ENCODE measurements at places on chromosomes 2 and 18. TPM values are rescaled to one million over a fixed set of nuclear protein-coding genes. Genes with fewer than 3 reads are reported as not detected.

GRCh38 chr2:66679442-66679841 is 244.5 kb downstream of the MEIS1 start:
- DNase-seq: no peak

- peak; percentile 91 for DNase-seq
Measured at GRCh38 chr2:32277674-32278477, at the start of gene YIPF4. Gene YIPF4 (plus strand): TSS chr2:32277904. CDS start chr2:32278156, 252 bp downstream.

GRCh38 chr2:23556929-23557328 is 171.9 kb downstream of the KLHL29 start:
- DNase-seq: no peak

- no peak for DNase-seq
Measured at GRCh38 chr18:62981566-62981965, 266.2 kb downstream of the PHLPP1 start.

GRCh38 chr2:218262631-218263586 is 2.1 kb downstream of the GPBAR1 start:
- DNase-seq: no peak

GRCh38 chr2:68222287-68222686 is 30.0 kb downstream of the PPP3R1 start:
- DNase-seq: no peak

GRCh38 chr2:104641786-104642185 is 212.1 kb upstream of the POU3F3 start:
- no peak for DNase-seq

GRCh38 chr2:30208453-30208852 is 22.9 kb upstream of the LBH start:
- DNase-seq: peak; percentile 76

GRCh38 chr2:131557558-131558321 is 30.1 kb downstream of the CCDC74A start:
- no peak for DNase-seq

DNA sequence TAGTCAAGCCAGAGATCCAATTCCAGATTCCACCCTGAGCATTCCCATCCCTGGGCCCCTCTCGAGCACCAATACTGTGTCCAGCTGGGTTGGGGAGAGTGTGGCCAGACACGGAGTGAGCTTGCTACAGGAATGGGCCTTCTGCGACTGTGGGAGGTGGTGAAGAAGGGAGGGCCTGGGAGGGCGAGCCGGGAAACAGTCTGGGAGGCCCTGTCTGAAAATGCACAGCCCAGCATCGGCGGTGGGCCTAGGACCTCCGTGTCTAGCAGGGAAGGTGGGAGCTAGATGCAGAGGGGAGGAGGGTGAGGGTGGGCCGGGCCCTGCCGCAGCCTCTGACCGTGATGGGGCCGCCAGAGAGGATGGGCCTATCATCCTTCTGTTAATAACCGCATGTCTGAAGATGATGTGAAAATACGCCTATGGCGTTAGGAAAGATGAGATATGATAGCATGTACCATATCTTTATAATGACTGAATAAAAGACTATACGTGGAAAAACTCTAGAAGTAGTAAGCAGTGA is 1.9 kb upstream of the OTOS start:
- DNase-seq: no peak

DNA sequence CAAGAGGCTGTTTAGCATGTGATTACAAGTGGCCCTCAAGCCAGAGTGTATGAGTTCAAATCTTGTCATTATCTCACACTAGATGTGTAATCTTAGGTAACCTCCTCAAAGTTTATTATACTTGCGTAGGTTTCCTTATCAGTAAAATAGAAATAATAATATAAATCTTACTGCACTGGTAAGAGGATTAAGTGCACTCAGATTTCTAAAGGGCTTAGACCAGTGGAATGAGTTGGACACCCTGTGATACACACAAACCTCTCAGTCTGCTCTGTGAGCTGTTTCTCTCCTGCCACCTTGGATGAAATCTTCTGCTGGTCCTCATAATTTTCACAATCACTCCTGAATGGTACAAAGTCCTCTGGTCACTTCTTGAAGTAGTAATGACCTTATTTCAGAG is 145.4 kb upstream of the ZNF516 start:
- DNase-seq: no peak

GRCh38 chr2:23721454-23721826 is 205.5 kb downstream of the ATAD2B start:
- no peak for DNase-seq

- DNase-seq: peak; percentile 62
Measured at GRCh38 chr18:73670039-73670438, 477.6 kb downstream of the FBXO15 start.

DNA sequence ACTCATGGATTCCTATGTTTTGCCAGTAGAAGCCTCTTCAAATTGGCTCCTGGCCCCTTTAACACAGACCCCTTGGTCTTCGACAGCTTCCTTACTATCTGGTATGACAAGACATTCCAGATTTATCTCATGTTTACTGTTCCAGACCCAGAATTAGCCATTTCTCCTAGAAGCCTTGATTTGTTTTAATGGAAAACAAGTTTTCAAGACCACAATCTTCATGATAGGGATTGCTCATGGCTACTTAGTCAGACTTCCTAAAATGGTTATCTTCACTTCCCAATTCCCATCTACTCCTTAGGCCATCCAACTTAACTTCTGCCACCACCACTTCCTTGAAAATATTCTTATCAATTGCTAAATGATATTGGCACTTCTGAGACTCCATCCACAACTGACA is 63.2 kb downstream of the TTC32 start:
- DNase-seq: no peak

GRCh38 chr2:182949052-182949451 is 82.6 kb upstream of the FRZB start:
- no peak for DNase-seq

- peak; percentile 26 for DNase-seq
Measured at GRCh38 chr18:48833701-48834412, 116.9 kb downstream of the SMAD7 start.

DNA sequence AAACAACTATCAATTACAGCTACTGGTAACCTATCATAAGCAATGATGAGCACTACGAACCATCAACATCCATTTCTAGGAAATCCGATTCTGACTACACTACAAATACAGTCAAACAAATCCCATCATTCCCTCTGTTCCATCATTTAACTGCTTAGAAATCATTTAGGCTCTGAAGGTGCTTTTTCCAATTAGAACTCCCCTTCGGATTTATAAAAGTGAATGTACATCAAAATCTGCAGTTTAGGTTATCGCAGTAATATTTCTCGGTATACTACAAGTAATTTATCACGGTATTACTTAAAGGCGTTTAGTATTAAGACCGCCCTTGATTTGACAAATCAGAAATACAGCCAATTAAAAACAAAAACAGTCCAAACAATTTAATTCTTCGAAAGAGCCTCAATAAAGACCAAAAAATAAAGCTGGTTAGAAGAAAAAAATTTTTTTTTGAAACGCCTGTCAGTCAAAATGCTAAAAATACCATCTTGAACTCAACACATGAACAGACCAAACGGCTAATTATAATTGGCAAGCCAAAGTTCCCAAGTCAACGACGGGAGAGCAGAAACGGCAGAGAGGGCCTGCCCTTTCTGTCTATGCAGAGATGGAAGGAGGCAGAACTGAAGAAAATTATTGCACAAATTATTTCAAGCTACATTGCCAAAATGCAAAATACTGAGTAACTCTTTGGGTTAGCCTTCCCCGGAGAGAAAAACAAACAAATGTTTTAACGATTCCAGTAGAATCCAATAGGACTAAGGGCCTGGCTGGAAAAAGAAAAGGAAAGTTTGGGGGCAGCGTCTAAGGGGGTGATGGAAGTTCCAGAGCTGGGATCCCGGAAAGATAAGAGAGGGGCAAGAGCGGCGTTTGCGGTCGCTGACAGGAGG is 1.2 kb downstream of the VPS54 start:
- peak; percentile 43 for DNase-seq

DNA sequence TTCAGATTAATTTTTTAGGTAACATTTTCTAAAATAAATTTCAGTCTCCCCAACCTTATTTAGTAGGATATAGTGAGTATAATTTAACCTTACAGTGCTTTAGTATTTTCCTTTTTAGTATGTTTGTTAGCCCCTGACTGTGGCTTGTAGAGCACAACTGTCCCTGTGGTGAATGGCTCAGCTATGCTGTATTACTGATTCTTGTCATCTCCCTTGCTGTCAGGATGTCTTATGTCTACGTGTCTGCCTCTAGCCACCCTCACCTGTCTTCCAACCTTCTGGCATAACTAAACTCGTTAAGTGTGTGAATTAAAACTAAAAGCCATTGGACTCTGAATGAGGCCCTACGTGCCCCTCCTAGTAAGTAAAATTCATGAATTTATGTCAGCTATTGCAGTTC is 18.4 kb downstream of the MRPS9 start:
- DNase-seq: no peak

- no peak for DNase-seq
Measured at GRCh38 chr18:69580107-69580506, 179.4 kb downstream of the DOK6 start.

- peak; percentile 83 for DNase-seq
Measured at GRCh38 chr2:227876300-227876801, 4.9 kb downstream of the DAW1 start.

DNA sequence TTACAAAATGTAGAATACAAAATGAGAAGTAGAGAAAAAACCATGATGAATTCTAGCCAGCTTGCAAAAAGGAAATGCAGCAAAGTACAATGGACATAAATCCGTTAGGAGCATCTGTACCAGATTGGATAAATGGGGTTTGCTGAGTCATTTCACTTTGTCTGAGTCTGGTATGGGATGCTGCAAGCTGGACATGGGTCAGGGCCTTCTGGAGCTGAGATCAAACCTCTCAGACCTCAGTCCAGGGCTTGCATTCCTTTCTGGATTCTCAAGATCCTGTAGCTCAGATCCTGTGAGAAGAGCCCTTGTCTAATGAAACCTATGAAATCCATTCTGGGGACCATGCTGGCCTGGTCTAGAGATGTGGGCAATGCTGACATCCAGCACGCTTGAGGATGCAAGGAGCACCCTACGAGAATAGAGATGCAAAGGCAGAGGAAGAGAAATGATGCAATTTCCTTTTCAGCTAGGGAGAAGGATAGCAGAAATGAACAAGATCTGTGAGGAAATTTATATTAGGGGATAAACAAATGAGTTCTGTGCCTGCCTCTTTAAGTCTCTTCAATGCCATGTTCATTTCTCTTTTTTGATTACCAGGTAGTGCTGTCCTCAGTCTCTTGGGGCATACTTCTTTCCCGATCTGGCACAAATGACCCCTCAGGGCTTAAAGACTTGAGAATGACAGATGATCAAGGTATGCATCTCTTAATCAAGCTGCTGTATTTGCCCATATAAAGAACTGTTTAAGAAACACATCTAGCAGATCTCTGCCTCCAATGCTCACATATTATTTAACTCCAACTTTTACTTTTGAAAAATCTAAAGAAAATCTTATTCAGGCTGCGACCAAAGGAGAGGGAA is 230.4 kb downstream of the MEIS1 start:
- no peak for DNase-seq

- no peak for DNase-seq
Measured at GRCh38 chr2:204335451-204336058, 209.7 kb upstream of the PARD3B start.

GRCh38 chr2:182316950-182317349 is 109.9 kb downstream of the PDE1A start:
- no peak for DNase-seq

DNA sequence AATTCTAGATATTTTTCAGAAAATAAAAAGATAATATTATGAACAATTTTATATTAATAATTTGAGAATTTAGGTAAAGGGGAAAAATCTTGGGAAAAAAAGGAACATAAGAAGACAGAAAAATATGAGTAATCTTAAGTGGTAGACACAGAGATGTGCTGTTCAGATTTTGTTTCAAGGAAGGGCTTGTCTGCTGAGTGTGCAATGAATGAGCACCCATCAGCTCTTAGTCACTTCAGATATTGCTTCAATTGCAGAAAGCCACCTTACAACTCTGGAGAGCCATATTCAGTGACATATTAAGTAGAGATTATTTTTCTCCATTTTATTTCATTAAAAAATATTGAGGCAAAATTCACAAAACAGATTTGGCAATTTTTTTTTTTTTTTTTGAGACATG is 282.0 kb upstream of the CHST9 start:
- DNase-seq: no peak

GRCh38 chr2:104286841-104287240 is 567.1 kb upstream of the POU3F3 start:
- DNase-seq: no peak

DNA sequence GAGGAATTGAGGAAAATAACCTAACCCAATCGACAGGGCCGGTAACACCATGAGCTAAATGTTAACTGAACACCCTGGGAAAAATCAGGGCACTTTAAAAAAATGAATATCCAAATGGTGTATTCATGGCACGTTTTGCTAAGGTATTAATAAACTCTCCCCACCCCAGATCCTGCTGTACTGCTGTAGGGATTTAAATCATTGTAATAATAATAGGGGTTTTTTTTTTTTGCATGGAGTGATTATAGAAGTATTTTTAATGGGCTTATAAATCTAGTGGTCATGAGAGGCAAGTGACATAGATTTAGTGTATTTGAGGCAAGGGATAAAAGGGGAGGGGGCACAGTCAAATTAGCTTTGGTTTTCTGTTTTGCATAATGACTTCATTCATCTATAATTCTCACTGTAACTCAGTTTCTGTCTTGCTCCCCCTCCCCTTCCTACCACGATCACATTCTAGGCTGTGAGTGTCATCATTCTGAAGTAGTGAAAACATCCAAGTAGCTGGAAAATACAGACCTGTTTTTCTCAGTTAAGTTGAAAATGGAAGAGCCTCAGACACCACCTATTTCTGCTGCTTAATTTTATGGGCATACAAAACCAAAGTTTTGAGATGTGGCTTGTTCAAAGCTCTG is 18.2 kb upstream of the MGAT5 start:
- DNase-seq: no peak

- DNase-seq: peak; percentile 54
Measured at GRCh38 chr2:75424936-75425619, 135.7 kb downstream of the EVA1A start.

GRCh38 chr2:70460333-70460732 is 93.3 kb downstream of the TGFA start:
- DNase-seq: peak; percentile 30

Gene STARD6
- total RNA-seq: not detected

Gene ARHGAP28
- total RNA-seq: 10.0 TPM

Gene CHST9
- total RNA-seq: not detected

Gene ST8SIA5
- total RNA-seq: 0.04 TPM

Gene SERPINB3
- total RNA-seq: 5.6 TPM

Gene RESP18
- not detected for total RNA-seq

Gene FKBP7
- 4.2 TPM for total RNA-seq

Gene FMNL2
- 15.8 TPM for total RNA-seq

Gene OBSL1
- total RNA-seq: 148 TPM

Gene RUFY4
- total RNA-seq: not detected

Gene MC5R
- total RNA-seq: not detected
